Left cardiac atrium (tissue), 4 donors: ENCODE measurements at places on chromosomes 2 and 18. TPM values are rescaled to one million over a fixed set of nuclear protein-coding genes. Genes with fewer than 3 reads are reported as not detected.
A peak's percentile ranks its signal among the peaks of the same experiment; 100 is the strongest.

ASB18 gene
- total RNA-seq, result 2.7 TPM

ST8SIA5 gene
- 5.2 TPM for total RNA-seq

SCN7A gene
- 27.5 TPM for total RNA-seq

FBXO15 gene
- total RNA-seq, result 0.47 TPM

SCN1A gene
- total RNA-seq, result 0.24 TPM

CFAP65 gene
- total RNA-seq, result not detected

MYOM1 gene
- 351 TPM for total RNA-seq

WDR7 gene
- total RNA-seq, result 29.1 TPM

GRCh38 chr18:39685303-39685902 is 2119.8 kb upstream of the CELF4 start:
- DNase-seq, result no peak

GRCh38 chr2:212536817-212537725 is 1.5 kb downstream of the ERBB4 start:
- DNase-seq, result peak; percentile 33

DNA sequence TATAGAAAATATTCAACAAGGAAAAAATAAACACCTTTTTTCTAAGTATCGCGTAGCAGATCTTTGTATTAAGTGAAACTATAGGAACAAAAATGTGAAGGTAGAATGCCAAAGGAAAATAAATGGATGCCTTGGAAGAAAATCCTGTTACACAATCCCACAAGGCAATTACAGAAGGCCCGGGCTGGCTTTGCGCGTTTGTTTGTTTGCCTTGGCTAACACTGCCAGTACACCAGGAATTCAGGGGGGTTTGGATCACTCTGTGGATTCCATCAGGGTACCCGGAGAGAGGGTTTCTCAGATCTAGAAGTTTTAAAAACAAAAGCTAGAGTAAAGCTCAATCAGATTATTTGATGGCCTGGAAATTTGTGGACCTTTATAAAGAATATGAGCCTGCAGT is 478.3 kb downstream of the FBXO15 start:
- DNase-seq, result no peak

- DNase-seq, result no peak
These were observed 565.7 kb downstream of the ZEB2 start for GRCh38 chr2:143954186-143954585.

DNA sequence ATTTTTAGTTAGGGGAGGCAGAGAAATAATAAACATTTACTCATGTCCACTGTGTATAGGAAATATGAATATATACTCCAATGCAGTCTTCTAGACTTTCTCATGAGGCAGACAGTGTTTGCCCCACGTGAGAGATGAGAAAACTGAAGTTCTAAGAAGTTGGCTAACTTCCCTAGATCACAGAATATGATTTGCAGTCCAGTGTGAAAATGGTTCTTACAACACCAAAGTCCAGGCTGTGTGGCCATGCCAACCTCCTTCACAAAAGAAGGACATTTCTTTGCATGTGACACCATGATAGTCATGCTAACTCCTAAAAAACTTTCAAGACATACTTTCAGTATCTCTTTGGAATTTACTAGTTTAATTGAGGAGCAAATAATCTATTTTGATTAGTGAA is 143.7 kb downstream of the IRS1 start:
- DNase-seq, result no peak

DNA sequence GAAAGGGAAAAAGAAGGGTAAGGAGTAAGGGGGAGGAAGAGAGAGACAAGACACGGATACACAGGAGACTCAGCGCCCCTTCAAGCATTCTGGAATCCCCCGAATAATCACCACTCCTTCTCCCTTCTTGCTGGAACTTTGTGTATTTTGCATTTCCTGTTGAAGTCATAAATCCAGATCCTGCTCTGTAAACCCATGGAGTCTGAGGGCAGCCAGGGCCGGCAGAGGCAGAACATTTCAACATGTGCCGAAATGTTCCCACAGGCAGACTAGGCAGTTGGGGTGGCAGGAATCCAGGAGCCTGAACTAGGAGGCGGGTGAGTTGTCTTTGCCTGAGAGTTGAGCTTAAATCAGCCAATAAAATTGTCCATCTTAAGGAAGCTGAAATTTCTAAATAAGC is 193.1 kb downstream of the SH3RF3 start:
- peak; percentile 92 for DNase-seq

GRCh38 chr2:26316041-26316440 is 29.9 kb upstream of the SELENOI start:
- no peak for DNase-seq

DNA sequence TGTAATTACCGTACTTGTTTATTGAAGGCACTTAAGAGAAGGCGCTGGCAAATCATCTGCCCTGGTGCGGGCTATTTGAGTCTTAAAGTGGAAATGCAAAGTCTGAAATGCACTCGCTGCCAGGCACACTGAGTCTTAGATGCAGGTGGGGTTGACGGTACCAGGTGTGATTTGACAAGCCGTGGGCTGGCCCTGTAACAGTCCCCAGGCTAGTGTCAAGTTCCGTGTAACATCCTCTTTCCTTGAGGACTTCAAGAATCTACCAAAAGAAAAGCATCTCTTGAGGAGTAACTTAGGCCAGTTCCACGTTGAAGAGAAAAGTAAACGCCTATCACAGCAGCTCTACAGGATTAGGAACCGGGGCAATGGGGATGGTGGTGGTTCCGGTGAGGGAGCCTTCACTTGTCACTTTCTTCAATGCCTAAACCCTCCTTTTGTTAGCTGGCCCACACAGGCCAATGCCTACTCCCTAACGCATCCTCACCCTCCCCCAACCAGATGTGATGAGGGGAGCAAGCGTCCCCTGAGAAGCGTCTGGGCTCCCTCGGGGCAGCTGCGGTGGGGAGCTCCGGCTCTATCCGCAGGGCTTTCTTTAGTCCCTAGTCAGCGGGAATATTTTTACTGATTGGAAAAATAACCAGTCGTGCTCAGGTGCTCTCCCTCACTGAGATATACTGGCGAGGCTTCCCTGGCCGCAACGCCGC is 1.5 kb upstream of the UGP2 start:
- DNase-seq, result no peak

- DNase-seq, result no peak
These were observed 144.7 kb downstream of the SLC4A3 start for GRCh38 chr2:219772103-219772635.

- DNase-seq, result no peak
These were observed 91.9 kb downstream of the TTN start for GRCh38 chr2:178715366-178715765.

DNA sequence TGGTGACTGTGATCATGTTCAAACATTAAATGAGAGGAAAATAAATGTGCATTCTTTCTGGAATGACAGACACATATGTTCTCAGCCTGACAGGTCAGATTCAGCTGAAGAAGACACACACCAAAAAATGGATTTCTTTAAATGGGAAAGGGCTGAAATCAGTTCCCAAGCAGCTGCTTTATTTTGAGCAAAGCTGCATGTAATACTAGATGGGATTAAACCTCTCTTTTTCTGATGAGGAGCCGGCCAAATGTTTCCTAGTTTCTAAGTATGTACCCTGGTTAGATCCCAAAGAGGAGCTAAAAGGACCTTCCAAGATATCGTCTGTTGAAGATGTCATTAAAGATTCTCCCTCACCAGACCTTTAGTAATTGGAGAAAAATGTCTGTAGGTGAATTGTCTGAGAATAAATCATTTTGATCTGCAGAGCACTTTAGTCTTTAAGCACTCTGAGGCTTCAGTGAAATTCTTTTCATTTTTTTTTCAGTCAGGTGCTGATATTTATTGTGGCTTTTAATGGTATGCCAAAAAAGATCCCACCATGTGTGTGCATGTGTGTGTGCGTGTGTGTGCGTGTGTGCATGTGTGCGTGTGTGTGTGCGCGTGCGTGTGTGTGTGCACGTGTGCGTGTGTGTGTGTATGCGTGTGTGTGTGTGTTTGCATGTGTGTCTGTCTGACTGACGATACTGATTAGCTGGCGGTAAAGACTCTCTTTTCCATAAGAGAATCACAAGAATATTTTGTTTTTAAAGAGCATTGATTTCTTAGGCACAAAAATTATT is 175.8 kb downstream of the IRS1 start:
- DNase-seq, result no peak

DNA sequence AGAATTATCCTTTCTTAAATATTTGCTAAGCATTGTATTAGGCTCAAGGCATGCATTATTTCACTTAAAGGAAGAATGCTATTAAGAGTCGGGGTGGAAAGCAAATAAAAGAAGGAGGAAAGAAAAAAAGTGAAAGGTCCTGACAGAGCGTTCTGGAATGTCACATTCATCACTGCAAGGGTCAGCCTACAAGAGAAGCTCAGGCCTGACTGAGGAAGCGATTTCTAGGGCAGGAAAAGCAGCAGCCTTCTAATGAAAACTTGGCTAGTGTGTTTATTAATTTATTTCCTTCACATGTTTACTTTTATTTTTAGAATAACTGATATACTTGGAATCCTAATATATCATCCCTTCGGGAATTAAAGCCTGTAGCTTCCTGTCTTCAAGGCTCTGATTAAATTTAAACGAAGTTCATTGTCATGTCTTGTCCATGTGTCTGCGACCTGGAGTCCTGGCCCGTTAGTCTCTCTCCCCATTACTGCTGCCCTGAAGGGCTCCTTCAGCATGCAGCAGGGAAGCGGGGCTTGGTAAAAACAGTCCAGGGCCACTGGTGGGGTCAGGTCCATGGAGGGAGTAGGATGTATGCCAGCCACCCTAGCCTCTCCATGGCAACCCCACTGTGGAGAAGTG is 119.2 kb upstream of the CCDC68 start:
- no peak for DNase-seq

DNA sequence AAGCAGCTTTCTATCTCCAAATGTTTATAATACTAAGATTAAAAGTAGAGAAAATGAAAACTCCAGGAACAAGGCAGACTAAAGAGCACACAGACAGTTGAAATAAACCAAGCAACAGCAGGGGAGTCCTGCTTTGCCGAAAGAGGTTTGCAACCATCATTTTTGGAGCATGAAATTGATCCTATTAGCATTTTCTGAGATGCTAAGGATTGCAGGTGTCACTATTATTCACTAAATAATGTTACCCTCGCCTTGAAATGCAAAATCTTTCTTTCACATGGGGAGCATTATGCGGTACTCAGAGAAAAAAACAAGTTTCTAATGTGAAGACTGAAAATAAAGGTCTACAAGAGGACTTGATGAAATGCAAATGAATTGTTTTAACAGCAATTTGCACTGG is 81.7 kb upstream of the DNAJC10 start:
- no peak for DNase-seq

DNA sequence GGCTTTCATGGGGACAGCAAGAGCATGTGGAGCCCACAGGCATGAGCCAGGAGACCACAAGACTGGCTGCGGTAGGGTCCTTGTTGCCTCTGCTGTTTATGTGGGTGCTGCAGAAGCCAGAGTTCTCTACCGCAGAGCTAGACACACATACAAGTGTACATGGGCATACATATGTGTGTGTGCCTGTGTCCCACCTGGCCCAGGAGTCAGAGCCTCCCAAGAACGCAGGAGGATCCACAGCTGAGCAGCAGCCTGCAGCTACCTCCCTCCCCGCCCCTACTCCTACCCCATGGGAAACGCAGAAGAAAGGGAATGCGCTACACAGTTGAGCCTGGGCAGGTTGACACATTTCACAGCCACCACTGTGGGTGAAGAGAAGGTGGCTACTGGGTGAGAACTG is 438.1 kb upstream of the SMIM21 start:
- no peak for DNase-seq

- no peak for DNase-seq
These were observed 6.1 kb downstream of the AGXT start for GRCh38 chr2:240874715-240875227.

DNA sequence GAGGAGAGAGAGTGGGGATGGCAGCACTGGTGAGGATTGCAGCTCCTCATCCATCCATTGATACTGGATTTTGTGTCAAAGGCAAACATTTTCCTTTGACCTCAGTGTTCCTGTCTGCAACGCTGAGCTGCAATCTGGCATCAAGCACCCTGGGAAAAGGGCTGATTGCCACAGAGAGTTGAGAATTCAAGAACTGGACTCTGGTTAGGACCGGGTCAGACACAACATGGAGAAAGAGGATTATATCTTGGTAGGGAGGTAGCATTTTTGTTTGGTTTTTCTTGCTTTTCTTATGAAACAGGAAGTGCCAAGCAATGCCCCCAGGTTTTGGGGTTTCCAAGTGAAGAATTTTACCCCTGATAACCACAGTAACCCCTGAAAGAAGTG is 81.9 kb upstream of the PKDCC start:
- peak; percentile 58 for DNase-seq

GRCh38 chr2:96923201-96923600 is 53.3 kb upstream of the SEMA4C start:
- no peak for DNase-seq

DNA sequence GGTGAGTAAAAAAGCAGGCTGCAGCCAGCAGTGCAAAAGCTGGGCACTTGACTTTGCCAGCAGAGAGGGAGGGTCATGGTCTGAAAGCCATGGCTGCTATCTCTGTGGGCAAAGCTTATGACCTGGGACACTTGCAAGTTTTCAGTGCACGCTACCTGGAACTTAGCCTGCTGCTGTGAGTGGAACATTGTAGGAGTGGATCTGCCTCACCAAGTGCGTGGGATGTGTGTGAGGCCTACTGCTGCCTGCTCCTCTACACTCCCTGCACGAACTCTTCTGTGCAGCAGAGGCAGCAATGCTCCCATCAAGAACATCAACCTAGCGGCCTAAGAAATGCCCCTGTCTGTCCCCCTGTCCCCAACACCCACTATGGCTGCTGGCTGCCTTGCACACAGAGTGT is 344.1 kb upstream of the REG3G start:
- DNase-seq, result no peak

DNA sequence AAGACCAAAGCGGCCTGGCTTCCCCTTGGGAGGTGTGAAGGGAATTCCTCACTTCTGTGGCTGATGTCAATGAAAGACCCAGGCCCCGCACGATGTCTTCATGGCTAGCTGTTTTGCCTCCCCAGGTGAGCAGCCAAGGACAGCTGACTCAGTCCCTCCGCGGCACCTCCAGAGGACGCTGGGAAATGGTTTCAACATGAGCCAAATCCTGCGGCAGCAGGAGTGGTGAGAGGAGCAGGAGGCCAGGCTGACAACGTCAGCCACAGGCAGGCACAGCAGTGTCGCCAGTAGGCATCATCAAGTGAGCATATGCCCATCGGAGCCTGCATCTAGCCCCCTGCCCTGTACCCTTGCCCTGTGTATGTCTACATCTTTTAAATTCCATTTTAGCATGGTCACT is 156.4 kb upstream of the RAB6C start:
- DNase-seq, result no peak

DNA sequence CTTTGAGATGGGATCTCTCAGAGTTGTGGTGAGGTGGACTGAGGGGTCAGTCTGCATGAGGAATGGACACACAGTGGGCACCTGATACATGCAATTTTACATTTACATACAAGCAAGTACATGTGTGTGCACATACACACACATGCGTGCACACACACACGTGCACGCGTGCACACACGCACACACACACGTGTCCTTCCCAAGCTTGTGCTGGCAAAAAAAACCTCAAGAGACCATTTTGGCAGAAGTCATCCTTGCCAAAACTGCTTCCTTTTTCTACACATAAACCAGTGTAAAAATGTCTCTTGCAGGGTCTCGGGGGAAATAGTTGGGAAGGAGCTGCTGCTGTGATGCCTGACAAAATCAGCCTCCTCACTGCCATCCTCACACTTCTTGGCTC is 279.5 kb upstream of the POU3F3 start:
- DNase-seq, result no peak
